WERI-Rb-1 (cell line): ENCODE measurements at places on chromosomes 1 and 21.

DNA sequence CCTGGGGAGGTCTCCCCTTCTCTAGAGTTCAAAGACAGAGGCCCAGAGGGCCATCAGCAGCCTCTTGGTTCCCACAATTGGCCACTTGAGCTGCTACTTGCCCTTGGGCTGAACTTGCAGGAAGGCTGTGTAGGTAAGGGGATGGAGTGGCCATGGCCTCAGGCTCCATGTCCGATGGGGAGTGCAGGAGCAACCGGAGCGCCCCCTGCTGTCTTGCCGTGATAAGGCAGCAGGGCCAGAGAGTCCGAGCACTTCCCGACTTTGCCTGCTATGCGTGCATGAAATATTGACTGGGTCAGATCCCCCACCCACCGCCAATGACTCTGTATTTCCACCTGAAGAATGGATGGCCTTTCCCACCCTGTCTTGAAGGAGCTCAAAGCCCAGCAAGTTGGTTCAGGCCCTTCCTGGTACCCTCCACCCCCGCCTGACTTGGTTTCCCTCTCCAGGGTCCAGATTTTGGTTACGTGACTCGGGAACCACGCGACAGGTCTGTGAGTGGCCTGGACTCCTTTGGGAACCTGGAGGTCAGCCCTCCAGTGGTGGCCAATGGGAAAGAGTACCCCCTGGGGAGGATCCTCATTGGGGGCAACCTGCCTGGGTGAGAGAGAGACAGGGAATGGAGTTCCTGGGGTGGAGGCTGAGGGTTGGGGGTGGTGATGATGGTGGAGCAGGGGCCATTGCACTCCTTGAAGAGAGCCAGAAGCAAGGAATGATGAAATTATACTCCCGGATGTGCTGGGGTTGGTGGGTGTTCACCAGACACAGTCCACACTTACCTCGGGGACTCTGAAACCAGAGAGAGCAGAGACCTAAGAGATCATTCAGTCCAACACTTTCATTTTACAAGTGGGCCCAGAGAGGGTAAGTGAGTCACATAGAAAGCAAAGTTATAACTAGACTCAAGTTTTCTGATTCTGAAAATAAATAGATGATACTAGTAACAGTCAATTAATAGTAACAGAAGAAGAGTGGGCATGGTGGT lies 25.6 kb downstream of the PADI3 start:
- DNase-seq: peak; percentile 75

DNA sequence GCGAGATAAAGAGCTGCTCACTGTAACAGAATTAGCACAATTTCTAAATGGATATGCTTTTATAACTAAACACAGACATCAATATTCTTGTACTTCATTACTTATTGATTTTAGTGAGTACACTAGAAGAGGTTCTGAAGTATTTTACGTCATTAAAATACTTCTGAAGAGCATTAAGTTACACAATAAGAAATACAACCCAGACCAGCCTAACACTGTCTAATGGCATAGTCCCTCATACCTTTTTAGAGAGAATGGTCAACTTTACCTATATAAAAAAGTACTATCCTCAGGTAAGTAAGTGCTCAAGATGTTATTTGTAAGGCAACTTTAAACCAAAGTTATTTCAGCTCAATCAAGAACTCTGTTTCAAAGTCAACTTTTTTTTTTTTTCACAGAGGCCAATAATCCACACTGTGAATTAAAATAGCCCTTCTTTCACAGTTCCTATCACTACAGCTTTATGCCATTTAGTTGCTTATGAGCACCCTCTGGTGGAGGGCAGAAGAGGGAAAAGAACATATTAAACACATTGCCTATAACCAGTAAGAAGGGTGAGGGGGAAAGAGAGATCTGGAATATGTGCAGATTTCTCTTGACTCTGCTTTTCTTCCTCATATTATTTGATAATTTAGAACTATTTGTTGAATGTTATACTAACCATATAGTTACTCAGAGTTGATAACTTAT lies 182.1 kb upstream of the DMRTA2 start:
- peak; percentile 43 for DNase-seq

GRCh38 chr21:42404539-42404938 lies 837 bp downstream of the UBASH3A start:
- no peak for DNase-seq

DNA sequence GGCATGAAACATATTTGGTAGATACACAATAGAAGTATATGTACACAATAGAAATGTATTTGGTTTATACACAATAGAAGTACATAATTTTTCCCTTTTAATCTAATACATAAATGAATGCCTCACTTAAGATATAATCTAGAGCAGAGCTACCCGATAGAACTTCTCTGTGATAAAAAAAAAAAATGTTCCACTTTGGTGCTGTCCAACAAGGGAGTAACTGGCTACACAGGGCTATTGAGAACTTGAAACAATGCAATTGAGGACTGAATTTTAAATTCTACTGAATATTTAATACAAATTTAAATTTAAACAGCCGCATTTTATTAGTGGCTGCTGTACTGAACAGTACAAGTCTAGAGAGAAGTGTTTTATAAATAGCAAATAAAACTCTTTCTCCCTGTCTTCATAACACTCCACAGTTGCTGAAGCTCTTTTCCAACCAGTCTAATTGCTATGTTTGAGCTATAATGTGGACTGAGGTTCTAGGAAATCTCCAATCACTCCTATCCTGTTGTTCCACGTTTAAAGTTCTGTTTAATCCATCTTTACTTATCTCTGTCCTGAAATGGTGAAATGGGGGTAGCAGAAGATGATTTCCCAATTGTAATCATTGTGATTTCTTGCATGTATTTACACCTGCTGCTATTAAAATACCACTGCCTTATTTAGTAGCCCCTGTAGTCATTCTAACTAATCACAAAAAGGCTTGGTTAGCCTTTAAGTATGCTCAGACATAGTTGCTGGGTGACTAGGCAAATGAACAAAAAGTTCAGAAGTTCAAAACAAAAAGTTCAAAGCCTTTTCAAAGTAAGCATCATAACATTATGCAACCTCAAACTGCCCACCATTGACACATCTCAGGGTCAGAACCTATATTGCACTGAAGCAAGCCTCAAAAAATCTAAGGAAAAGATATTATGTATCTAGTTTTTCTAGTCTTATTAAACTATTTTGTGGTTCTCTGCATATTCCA lies 192.3 kb upstream of the C1orf87 start:
- DNase-seq: no peak

DNA sequence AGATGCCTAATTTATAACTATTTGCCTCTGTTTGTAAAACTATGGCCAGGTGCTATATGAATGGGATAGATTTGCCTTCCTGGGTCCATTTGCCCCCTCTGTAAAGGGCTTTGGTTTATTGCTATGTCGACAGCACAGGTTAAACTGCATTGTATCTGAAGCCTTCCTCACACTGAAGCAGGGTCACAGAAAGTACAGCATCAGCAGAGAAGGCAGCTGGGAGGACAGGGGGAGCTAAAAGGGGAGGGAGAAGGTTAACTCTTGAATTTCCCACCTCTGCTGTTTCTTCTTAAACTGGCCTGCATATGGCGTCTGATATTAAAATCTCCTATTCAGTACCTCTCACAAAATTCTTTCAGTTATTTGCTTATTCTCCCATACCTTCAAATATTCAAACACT lies 297.4 kb downstream of the TM2D1 start:
- DNase-seq: no peak

GRCh38 chr1:183986941-183987340 lies 50.6 kb downstream of the COLGALT2 start:
- DNase-seq: no peak

GRCh38 chr1:54274448-54274847 lies 74.5 kb downstream of the MRPL37 start:
- peak; percentile 62 for DNase-seq

- DNase-seq: no peak
Observed at GRCh38 chr1:236421850-236422516, 27.9 kb downstream of the EDARADD start.
